Osteoblast (primary cell): ENCODE measurements at places on chromosomes 2 and 18. TPM values are rescaled to one million over a fixed set of nuclear protein-coding genes. Genes with fewer than 3 reads are reported as not detected.

DNA sequence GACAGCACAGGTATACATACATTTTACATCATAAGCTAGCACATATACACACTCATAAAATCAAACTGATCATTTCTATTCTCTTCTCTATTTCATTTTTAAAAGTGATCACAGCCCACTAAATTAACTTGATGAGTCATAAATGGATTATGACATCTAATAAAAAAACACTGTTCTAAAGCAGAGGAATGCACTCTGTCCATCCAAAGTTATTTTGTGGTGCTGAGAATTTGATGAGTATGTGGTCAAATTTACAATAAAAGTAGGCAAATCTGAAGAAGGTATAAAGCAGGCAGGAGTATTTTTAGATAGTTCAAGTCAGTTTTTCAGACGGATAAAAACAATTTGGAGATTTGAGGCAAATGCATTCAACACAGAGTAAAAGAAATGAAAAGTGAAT is 104.4 kb downstream of the NOL4 start:
- no peak for DNase-seq

DNA sequence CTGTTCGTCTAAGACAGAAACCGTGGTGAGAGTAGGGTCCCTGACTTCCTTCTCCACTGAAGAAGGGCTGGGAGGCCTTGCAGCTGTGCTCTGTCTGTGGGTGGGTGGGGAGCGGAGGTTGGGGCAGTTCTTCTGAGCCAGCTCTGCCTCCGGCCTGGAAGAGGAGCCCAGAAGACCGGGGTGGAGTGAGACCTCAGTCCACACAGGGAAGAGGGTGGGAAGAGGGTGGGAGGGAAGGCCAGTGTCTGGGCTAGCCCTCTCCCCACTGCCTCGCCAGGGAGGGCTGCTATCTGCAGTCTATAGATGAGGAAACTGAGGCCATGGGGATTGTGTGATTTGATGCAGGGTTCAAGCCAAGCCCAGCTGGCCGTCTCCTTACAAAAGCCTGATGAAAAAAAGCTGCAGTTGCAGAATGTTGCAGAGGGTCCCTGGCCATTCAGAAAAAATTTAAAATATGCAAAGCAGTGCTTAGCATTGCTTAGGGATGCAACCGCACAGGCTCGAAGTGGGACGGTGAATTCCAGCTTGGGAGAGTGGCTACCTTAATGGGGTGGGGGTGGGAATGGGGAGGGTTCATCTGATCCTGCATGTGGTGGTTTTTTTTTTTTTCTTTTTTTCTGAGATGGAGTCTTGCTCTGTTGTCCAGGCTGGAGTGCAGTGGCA is 181.6 kb upstream of the HS6ST1 start:
- DNase-seq: no peak

GRCh38 chr18:57523171-57523956 is 63.1 kb downstream of the FECH start:
- no peak for DNase-seq

GRCh38 chr2:47402555-47402804 is 476 bp upstream of the MSH2 start:
- DNase-seq: peak; percentile 86

DNA sequence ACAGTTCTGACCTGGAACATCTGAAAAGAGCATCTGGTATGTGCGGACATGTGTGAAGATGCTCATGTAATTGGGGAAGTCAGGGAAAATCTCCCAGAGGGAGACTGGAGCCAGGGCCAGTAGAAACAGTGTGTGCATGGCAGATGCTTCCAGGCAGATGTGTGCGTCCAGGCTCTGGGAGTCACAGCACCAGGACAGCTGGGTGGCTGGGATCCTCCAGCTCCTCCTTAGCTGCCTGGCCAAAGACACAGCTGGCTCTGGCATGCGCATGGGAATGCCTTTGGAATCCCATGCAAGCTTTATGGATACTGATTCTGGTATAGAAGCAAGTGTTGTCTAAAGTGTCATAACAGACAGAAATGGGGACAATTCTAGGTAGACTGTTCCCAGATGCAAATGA is 369.7 kb downstream of the INSIG2 start:
- no peak for DNase-seq

- no peak for DNase-seq
Measured at GRCh38 chr2:24815171-24815570, 21.9 kb downstream of the CENPO start.

- DNase-seq: no peak
Measured at GRCh38 chr18:55550471-55550870, 37.5 kb downstream of the TCF4 start.

DNA sequence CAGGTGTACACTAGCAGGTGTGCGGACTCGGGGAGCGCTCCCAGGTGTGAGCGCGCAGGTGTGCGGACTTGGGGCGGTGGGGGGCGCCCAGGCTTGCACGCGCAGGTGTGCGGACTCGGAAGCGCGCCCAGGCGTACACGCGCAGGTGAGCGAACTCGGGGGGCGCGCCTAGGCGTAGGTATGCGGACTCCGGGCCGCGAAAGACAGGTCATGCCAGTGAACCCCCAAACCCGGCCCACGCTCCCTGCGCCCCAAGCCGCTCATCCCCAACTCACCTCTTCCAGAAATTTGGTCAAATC is 342 bp downstream of the CYB5A start:
- no peak for DNase-seq

Gene SERPINB4
- total RNA-seq: 0.29 TPM in 1 of 2 replicates, not detected in the other

Gene DTNA
- total RNA-seq: 10.1 and 11.5 TPM in 2 replicates

Gene CD207
- not detected in 2 replicates for total RNA-seq

Gene SERPINB12
- total RNA-seq: not detected in 2 replicates

Gene CCDC141
- not detected in 2 replicates for total RNA-seq

Gene CROCC2
- under 0.01 TPM in 2 replicates for total RNA-seq
